ENCODE measurements at places on chromosomes 13 and 19.

DNA sequence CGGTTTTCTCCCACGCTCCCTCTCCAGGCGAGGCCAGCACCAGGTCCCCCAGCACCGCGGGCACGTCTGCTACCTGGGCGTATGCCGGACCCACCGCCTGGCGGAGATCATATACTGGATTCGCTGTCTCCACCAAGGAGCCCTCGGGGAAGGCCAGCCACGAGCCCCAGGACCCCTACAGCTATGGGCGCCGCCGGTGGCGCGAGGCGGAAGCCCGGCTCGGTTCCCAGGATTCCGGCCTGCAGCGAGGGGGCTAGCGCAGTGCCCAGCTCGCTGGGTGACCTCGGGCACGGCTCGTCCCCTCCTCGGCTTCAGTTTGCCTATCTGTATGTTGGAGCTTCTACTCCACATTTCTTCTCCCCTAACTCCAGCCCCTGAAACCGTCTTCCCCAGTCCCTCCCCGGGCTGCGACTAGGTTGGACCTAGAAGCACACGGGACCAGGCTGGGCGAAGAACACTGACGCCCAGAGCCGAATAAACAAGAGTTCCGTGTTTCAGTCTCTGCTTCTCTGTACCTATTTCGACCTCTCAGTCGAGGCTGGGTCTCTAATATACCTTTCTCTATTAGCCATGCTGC lies 749 bp upstream of the CPT1C start:
- DNase-seq: no peak

DNA sequence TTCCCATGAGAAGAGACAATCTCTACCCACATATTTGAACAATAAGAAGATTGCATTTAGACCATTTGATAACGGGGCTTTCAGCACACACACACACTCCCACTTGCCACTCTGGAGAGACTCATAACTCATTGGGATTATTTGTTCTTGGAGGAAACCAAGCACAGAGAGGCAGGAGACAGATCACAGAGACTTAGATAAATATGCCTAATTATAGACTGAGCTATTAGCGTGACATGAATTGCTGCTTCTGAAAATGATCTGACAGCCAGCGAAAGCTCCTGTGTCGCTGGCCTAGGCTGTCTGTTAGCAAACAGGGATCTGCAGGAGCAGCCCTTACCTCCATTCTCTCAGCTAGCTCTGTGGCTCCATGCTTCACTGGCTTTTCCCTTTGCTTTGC lies 111.4 kb downstream of the CCNA1 start:
- DNase-seq: peak; percentile 76

GRCh38 chr19:49442354-49442753 lies 1.0 kb upstream of the SLC17A7 start:
- DNase-seq: no peak

DNA sequence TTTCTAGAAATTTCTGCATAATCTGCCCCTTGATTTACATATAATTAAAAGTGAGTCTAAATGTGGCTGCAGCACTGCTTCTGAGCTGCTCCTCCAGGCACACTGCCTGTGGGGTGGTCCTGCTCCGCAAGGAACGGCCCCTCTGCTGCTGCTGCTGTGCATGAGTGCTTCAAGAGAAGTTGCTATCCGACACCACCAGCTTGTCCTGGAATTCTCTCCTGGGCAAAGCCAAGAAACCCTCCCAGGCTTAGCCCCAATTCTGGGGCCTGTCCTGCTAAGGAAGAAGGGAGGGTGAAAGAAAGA lies 7.5 kb upstream of the PDCD5 start:
- DNase-seq: no peak

DNA sequence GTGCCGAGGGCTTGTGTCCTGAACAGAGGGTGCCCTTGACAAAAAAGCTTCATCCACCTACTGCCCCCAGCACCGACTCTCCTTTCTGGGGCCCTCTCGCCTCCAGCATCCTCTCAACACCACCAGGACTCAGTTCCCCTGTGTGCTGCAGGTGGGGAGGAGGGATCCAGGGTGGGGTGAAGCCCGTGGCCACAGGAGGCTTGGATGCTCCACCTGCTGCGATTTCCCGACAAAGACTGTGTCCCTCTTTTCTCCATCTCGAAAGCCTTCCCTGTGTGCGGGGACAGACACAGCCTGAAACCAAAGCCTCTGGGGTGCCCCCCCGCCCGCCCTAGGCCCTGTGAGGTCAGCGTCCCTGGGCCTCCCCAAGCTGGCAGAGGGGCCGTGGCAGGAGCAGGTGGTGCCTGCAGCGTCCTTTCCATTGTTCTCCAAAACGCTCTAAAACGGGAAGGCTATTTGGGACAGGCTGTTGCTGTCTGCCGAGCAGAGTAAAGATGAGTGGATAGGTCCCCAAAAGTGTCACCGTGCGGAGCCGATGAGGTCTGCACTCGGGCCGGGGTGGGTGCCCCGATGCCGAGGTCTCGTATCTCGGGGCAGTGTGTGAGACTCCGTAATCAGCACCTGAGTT lies 185.7 kb downstream of the PTPRS start:
- no peak for DNase-seq

DNA sequence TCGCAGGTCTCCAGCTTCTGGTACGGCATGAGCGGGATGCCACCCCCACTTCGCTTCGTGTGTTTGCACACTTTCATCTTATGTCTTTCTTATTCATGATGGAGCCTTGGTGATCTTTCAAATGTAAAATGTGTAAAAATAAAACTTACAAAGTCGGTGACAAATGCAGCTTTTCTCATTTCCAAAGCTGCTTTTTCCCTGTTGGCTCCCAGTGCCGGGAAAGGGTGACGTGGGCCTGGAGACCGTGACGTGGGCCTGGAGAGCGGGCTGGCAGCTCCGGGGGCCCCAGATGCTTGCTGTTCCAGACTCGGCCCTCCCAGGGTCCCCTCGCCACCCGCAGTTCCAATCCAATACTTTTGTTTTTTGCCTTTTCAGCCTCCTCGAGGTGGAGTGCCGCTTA lies 101.4 kb downstream of the KDM4B start:
- no peak for DNase-seq

GRCh38 chr13:43434191-43434590 lies 352.6 kb downstream of the ENOX1 start:
- no peak for DNase-seq

DNA sequence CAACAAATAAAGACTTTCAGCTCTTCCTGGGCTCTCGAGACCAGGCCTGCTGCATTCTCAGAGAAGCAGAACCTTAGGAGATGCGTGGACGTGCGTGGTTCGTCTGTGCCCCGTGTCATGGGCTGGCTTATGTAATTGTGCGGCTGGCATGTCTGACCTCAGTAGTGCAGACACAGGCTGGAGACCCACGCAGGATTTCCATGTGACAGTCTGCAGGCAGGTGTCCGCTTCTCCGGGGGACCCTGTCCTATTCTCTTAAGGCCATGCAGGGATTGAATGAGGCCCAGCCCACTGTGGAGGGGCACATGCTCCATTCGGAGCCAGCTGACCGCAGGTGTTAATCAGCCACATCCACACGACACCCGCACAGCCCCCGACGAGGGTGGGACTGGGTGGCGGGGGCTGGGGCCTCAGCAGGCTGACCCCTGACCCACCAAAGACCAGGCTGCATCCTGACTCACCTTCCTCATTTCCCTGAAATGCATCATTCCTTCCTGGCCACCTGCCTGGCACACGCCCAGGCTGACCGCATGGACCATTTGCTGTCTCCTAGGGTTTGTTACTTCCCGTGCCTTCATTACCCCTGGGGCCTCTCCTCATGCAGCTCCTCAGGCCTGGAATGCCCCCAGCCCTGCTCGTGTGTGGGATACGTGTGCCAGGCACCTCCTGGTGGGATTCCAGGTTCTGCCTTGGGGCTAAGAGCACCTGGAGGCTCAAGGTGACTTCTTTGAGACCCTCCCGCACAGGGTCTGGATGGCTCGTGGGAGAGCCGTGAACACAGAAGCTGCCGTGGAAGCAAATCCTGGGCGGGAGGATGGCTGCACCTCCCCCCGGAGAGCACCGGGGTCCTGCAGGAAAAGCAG lies 10.7 kb upstream of the MCF2L start:
- no peak for DNase-seq

- DNase-seq: no peak
Observed at GRCh38 chr13:72384879-72385278, 342.6 kb downstream of the MZT1 start.

DNA sequence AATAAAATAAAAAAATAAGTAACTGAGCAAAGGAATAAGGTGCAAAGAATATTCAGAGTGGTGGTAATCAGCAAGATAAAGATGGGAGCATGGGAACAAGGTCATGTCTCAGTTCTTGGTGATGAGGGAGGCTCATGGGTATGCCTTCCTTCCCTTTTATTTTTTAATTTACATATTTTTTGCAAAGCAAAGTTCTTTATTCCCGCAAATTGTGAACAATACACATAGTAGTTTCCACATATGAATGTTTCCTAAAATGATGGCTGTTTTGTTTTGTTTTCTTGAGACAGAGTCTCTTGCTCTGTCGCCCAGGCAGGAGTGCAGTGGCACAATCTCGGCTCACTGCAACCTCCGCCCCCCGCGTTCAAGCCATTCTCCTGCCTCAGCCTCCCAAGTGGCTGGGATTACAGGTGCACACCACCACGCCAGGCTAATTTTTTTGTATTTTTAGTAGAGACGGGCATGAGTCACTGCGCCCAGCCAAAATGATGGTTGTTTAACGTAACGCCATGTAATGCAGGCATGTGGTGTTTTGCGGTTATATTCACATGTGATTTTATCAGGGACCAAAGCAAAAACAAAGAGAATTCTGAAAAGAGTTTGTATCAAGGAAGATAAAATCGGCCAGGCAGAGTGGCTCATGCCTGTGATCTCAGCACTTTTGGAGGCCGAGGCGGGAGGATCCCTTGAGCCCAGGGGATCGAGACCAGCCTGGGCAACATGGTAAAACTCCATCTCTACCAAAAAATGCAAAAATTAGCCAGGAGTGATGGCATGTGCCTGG lies 4.5 kb upstream of the ADGRE2 start:
- DNase-seq: no peak

DNA sequence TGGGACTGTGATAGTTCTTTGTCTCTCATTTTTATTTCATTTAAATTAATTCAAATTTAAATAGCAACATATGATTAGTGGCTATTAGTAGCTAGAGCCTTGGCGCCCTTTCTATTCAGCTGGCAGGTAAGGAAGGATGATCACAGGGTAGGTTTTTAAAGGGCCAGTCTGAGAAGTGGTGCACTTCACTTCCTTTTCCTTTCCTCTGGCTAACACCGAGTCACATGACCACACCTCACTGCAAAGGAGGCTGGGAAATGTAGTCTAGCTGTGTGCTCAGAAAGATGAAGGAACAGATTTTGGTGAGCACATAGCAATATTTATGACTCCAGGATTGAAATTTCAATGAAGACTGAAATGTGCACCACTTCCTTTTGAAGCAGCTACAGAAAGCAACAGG lies 128.7 kb downstream of the TSHZ3 start:
- DNase-seq: no peak

DNA sequence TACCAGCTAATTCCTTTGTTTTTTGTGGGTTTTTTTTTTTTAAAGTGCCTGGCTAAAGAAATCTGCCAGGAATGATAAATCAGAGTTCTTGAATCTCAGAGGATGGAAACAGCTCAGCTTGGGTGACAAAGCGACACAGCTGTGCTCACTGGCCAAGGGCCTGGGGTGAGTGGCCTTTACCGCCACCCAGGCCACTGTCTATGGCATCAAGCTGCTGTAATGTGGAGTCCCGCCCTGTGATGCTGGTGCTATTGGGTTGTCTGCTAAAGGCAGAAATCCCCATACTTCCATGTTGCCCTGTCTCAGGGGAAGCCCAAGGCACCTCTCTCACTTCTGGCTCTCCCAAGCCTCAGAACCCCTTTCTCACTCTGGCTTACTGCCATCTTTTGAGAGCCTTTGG lies 82.6 kb upstream of the FARP1 start:
- DNase-seq: no peak

GRCh38 chr19:16347706-16348105 lies 23.1 kb downstream of the KLF2 start:
- no peak for DNase-seq

GRCh38 chr13:30033681-30034457 lies 183.5 kb upstream of the UBL3 start:
- no peak for DNase-seq

- DNase-seq: no peak
Observed at GRCh38 chr13:96552559-96552958, 441.7 kb downstream of the OXGR1 start.

DNA sequence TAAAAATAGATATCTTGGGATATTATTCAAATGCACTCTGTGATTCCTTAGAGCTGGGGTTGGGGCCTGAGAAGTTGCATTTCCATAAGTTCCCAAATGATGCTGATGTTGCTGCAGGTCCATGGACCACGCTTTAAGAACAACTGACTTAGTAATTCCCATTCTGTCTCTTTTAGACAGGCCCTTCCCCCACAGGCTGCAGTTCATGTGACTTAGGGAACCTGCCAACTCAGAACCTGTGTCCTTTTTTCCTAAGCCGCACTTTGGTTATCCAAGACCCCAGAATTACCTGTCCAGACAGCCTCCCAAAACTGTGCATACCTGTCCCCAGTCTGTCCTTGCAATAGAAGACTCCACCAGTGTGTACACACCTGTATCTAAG lies 1.7 kb upstream of the ITGBL1 start:
- DNase-seq: no peak

GRCh38 chr13:43375797-43376465 lies 352.5 kb downstream of the DNAJC15 start:
- DNase-seq: no peak

DNA sequence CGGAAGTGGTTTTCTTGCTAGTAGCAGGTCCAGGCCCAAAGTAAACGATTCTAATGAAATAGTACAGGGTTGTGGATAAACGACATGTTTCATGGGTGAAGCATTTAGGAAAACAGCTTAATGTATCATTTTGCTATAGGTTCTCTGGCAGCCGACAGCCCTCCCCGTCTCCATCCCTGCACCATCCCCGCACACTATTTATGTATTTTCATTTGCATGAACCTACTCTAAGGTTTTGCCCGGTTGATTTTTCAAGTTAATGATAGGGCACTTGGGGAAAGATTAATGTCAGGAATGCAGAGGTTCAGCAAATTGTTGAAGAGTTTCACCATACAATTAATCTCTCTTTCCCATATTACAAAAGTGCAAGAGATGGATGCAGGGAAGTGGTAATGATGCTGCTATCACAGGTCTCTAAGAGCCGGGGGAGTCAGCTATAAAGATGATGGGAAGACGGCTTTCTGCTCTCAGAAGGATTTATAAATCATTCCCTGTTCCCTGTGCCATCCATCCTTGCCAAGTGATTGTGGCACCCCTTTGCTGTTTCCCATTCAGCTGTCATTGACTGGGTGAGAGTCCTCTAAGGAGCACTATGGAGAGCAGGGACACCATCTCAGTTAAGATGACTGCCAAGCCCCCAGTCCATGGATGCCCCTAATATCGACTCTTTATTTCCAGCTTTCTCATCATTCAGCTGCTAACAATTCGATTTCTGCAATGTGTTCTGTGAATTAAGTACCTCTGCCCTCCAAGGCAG lies 186.3 kb downstream of the IRS2 start:
- DNase-seq: no peak

DNA sequence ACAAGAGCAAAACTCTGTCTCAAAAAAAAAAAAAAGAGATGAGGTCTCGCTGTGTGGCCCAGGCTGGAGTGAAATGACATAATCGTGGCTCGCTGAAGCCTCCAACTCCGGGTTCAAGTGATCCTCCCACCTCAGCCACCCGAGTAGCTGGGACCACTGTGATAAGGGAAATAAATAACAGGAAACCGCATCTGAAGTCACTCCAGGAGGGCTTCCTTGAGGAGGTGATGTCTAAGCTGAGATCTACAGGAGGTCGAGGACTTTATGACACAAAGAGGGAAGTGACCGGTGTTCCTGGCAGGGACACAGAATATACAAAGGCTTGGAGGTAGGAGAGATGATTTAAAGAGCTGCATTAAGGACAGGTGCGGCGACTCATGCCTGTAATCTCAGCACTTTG lies 8.9 kb upstream of the NR2F6 start:
- DNase-seq: no peak

Measured in NCI-H2081 (cell line).